GM04503 (cell line): ENCODE measurements at places on chromosomes 4 and X.

- no peak for DNase-seq
These were observed 252.5 kb upstream of the PGRMC2 start for GRCh38 chr4:128540122-128540521.

DNA sequence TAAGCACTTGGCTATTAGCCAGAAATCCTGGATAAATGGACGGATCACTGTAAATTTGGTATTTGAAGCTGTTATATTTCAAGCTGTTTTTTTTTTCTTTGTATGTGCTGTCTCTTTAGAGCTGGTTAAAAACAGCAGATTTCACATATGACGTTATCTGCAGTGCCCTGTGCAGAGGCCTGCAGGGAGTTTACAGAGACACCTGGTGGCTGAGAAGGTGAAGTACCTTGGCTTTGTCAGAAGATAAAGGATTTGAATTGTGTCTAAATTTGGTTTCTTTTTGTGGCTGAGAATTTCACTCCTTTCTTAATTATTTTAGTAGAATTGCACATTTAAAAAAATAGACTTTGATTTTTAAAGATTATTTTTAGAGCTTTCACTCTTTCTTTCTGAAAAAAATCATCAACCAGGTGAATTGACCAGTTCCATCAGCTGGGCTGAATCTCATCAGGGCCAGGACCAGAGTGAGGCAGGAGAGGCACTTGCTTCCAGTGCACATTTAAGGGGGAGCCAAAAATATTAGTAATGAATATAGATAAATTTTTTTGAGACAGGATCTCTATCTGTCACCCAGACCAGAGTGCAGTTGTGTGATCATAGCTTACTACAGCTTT is 9.6 kb upstream of the CHRNA9 start:
- no peak for DNase-seq

- no peak for DNase-seq
These were observed 447.5 kb downstream of the NKX6-1 start for GRCh38 chr4:84051639-84052038.

- DNase-seq, result no peak
These were observed 17.6 kb upstream of the GABRA4 start for GRCh38 chr4:47010912-47011446.

DNA sequence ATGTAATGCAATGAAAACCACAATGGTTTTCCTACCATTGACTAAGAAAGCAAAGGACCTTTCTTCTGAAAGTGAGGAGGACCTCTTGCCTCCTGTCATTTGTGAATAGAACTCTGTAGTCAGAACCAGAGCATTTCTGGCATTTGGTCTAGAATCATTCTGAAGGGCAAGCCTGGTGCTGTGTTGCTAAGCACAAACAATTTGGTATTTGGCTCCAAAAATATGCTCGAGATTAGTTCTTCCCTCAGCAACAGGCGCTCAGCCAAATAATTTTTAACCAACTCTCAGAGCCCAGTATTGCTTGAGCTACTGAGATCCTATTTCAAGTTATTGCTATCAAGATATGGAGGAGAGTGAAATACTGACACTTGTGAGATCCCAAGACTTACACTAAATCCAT is 71.0 kb downstream of the SNCA start:
- peak; percentile 74 for DNase-seq

GRCh38 chrX:47596256-47596655 is 14.0 kb downstream of the TIMP1 start:
- DNase-seq, result no peak

DNA sequence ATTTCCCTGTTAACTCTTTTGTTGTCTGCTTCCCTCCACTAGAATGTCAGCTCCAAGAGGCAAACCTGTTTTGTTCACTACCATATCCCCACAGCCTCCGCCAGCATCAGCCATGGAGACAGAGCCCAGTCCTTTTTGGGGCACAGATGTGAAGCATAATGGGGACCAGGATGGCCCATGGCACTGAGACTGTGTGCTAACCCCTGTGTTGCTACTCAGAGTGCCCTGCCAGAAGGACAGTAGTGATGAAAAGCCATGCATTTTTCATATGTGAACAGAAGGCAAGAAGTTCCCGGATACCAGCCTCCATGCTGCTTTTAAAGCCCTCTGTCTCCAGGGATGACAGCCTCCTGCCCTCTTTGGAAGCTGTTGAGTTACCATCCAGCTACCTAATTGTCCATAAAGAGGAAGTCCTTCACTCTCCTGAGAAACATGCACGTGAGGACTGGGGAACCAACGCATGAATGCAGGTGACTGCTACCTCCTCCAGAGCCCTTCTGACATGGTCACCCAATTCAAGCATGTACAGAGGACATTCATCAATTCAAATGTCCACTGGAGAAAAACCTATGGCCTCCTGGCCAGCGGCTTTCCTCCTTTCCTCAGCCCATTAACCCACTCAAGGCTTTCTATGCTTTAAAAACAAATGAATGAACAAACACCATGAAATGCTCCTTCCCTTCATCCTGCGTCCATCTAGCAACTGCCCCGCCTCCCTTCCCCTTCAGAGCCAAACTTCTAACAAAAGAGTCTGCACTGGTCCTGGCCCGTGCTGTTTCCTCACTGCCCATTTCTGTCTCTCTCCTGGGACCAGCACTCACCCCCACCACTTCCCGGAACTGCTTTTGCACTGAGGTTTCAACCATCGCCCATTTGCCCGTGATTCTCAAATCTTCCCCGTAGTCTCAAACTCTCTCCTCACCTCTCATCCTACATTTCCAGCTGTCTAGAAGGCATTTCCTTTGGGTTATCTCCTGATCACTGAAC is 18.0 kb downstream of the PNMA6F start:
- no peak for DNase-seq

GRCh38 chr4:138982754-138983153 is 32.8 kb upstream of the NOCT start:
- no peak for DNase-seq

- DNase-seq, result peak; percentile 38
These were observed 26.2 kb downstream of the LIN54 start for GRCh38 chr4:82984459-82984858.

- no peak for DNase-seq
These were observed 142.1 kb downstream of the APBB2 start for GRCh38 chr4:41072021-41072777.

GRCh38 chr4:15888515-15888914 is 50.0 kb downstream of the FGFBP1 start:
- DNase-seq, result no peak

DNA sequence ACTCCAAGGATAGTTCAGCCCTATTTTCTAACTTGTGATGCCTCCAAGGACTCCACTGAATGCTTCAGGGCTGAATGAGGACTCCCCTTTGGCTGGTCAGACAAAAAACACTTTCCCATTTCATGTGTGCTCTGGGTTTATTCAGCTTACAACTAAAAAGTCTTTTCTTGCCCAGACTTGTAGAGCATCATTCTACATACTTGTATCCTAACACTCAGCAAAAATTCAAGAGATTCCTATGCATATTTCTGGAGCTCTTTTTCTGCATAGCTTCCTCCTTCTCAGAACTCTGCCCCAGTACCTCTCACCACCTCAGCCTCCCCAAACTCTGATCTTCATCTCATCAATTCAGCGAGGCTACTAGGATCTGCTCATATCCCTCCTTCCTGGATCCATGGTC is 22.2 kb upstream of the KLF3 start:
- no peak for DNase-seq

DNA sequence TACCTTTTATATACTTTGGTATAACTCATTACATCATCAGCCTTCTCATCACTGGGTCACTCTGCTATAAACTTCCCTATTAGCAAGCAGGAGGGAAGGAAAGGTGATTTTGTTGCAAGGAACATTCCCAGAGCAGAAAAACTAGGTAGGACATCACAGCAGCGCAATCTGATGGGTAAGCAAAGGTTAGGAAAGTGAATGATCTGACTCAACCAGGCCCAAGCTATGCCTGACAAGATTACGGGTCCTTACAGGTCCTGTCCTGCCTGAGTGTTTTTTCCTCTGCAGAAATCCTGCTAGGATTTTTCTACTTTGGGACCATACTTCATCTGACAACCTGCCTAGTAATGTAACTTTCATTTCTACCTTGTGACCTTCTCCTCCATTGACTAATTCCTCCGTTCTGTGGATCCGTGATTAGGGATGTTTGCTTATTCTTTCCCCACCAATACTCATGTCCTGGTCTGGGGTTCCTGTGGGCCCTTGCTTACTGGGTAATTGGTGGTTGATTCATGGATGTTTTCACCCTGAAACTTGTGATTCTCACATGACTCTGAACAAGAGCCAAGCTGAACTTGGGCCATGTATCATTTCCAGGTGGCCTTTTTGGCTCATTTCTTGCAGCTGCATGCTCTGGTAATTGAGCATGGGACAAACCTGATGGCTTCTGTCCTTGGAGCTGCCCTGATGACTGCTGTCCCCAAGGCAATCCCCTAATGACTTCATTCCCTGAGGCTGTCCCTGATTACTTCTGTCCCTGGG is 111.9 kb upstream of the KIT start:
- DNase-seq, result no peak

GRCh38 chrX:24696294-24696693 is 2.6 kb downstream of the POLA1 start:
- DNase-seq, result no peak

GRCh38 chr4:38856046-38856445 is 571 bp downstream of the TLR6 start:
- DNase-seq, result no peak

GRCh38 chrX:153397256-153397960 is 3.7 kb downstream of the PNMA6E start:
- no peak for DNase-seq

DNA sequence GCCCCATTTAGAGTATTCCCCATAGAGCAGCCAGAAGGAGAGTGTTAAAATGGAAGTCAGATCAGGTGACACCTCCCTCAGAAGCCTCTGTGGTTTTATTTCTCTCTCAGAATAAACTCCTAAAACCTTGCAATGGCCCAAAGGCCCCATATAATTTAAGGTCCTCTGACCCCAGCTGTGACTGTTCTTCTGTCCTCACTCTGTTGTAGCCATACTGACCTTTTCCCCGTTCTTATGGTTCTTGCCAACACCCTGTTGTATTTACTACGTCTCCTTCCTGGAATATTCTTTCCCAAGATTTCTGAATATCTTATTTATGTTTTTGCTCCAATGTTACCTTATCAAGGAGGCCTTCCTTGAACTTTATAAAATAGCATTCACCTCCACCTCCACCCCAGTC is 18.0 kb downstream of the ADH7 start:
- DNase-seq, result no peak

DNA sequence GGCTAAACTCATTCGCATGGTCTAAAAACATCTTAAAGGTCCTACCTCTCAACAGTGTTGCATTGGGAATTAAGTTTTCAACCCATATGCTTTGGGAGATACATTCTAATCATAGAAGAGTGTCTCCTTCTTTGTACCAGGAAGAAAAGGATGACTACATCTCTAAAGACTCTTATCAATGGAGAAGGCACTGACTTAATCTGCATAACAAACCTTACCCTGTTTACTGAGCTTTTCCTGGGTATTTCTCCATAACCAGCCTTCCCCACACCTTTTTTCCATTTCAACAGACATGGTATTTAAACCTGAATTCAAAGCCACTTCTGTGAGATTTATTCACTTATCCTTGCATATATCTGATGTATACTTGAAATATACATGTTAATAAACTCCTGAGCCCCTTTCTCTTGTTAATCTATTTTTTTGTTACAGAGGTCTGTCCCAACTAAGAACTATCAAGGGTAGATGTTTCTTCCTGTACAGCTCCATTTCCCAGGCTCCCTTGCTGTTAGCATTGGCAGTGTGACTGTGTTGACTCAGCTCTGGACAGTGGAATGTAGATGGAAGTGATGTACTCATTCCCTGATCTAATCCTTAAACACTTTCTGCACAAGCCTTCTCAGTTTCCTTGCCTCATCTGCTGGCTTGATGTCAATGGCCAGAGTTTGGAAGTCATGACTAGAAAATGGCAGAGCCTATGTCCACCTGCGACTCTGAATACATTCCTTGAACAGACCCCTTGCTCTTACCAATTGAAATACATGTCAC is 148.9 kb upstream of the CPEB2 start:
- peak; percentile 84 for DNase-seq

GRCh38 chrX:112751076-112751475 is 71.3 kb upstream of the LHFPL1 start:
- DNase-seq, result no peak

DNA sequence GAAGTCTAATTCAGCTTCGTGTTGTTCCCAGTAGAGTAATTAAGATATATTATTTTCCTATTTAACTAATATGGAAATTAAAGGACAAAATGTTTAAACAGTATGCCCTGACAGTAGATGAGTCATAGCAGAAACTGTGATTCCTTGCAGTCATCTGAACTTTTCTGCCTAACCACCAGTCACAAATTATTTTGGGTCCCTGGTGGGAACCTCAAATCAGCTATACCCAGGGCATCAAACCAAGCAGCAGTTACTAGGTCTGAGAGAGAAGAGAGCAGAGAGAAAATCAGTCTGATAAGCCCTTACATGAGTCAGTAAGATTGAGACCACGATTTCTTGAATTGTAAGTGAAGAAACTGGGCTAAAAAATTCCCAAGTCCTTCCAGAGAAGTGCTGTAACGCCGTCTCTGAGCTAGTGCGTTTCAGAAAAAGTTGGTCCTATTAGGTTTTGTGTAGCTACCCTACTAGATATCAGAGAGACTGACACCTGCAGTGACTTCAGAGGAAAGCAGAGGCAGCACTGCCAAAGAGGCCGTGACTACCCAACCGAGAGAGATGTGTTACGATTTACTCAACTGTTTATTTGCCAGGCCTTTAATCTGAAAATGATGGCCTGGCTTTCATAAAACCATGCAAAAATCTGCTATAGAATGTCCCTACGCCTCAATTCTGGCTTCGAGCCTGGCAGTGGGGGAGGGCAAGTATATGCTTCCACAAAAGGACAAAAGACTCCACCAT is 21.7 kb upstream of the GPM6A start:
- DNase-seq, result no peak

DNA sequence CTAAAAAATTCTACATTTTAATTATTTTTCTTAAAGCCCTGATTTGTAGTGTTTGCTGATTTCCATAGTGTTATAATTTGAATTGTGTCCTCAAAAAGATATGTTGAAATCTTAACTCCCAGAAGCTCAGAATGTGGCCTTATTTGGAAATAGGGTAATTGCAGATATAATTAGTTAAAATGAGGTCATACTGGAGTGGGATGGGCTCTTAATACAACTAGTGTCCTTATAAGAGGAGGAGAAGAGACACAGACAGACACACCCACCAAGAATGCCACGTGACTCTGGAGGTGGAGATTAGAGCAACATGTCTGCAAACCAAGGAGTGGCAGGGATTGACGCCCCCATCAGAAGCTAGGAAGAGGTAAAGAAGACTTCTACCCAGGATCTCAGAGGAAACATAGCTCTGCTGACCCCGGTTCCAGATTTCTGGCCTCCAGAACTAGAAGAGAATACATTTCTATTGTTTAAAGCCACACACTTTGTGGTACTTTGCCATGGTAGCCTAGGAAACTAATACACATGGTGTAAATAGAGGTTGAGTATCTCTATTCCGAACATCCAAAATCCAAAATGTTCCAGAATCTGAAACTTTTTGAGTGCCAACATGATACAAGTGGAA is 70.5 kb upstream of the IRF2 start:
- no peak for DNase-seq

GRCh38 chrX:16063141-16063540 is 60.2 kb upstream of the GRPR start:
- no peak for DNase-seq

GRCh38 chrX:54473993-54474859 is 21.8 kb downstream of the FGD1 start:
- DNase-seq, result no peak

- no peak for DNase-seq
These were observed 425.6 kb downstream of the SMARCA1 start for GRCh38 chrX:129097668-129098067.
